ENCODE measurements at places on chromosomes 1 and 21.

DNA sequence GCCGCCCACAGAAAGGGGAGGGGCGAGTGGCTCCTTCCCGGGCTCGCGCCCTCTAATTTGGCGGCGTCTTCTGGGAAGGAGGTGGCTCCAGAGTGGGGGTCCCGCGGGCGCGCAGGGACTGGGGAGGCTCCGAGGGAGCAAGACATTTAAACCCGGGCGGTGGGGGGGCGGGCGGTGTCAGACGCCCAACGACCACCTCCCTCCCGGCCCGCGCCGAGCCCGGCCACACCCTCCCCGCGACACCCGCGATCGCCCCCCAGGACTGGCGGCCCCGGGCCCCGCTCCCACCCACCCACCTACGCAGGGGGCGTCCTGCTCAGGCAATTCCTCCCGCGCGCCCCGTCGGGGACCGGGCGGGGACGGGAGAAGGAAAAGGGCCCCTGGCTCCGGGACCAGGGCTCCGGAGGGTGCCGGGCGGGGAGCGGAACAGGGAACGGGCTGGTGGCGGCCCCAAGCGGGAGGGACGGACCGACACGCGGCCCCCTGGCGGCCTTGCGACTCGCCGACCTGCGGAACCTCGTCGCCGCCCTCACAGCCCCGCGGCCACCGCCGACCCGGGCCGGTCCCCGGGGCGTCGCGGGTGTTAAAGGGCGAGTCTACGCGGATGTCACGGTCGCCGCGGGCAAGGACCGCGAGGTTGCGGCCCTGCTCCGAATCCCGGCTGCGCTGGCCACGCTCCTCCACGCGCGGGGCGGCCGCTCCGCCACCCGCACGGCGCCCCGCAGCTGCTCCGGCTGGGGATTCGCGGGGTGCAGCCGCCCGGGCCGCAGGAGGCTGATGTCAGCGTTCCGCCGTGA lies 94.0 kb upstream of the FMN2 start:
- DNase-seq: no peak

DNA sequence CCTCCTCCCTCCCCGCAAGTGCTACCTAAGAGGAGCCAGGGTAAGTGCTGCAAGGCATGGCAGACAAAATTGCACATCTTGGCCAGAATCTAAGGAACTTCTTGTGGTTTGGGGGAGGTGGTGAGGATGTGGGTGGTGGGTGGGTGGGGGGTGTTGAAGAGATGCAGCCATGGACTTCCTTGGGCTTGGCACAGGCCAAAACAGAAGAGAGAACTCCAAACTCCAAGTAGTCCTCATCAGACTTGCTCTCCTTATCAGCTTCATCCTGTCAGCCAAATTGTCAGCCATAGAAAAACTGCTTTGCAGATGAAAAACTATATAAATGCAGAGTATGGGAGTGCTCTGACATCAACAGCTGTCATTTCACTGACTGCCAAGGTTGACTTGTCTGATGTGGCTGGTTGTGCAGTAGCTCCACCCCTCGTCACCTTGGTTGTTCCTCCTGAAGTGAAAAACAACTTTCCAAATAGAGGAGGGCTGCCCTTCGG lies 7.1 kb downstream of the AMIGO1 start:
- DNase-seq: no peak

- no peak for DNase-seq
Observed at GRCh38 chr1:35777109-35777508, 7.3 kb upstream of the CLSPN start.

GRCh38 chr21:43740497-43741156 lies 21.7 kb downstream of the PDXK start:
- DNase-seq: no peak

DNA sequence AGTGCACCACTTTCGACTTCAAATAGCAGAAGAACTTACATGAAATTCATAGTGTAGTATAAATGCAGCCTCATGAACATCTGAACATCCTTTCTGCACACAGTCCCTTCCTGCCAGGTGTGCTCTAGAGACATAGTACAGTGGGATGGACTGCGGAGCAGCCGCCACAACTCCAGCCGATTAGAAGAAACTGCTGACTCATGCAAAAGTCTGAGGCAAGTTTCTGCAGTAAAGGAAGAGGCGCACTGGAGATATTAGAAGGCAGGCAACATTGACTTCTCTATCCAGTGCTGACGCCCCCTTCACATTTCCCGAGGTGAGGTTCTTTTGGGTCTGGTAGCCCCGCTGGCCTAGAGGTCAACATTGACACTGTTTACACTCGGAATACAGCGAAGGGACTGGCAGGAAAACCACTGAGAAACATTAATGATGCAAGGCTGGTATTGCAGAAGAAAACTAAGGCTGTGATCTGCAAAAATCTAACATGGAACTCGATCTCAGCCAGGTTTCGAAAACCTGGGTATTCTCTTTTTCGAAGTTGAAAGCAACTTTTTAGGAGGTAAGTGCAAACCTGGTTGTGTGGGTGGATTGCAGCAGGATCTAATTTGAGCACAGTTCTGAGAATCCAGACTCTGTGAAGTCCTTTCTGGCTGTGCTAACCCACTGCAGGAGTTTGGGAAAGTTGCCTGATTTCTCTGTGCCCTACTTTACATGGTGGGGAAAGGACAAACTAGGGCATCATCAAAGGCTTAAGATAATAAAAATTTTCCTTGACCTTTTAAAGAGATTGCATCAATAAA lies 90.7 kb downstream of the CDC7 start:
- DNase-seq: no peak

- no peak for DNase-seq
Observed at GRCh38 chr1:118136187-118136941, 48.7 kb downstream of the SPAG17 start.
